ENCODE measurements at places on chromosomes 5 and 9. TPM values are rescaled to one million over a fixed set of nuclear protein-coding genes. Genes with fewer than 3 reads are reported as not detected.
A peak's percentile ranks its signal among the peaks of the same experiment; 100 is the strongest.

DNA sequence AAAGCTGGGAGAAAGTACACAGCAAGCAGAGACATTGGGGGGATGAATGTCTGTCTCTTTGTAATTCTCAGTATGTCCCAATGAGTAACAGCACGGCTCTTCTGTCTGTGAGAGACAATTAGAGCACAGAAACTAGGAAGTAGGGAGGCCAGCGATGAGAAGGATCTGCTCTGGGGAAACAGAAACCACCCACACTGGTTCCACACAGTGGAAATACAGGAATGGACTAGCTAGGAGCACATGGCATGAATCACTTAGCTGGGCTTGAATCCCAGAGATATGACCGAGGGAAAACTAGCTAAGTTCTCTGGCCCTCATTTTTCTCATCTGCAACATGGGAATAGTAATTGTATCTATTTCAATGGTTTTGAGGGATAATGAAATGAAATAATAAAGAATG, 895.9 kb downstream of the TLE4 start:
- peaks cover 2% of the 10 kb centered on the region for H3K36me3 ChIP-seq
- H3K27ac ChIP-seq: no peak overlapping the region
- H3K4me1 ChIP-seq: no peaks in the 10 kb centered on the region

DNA sequence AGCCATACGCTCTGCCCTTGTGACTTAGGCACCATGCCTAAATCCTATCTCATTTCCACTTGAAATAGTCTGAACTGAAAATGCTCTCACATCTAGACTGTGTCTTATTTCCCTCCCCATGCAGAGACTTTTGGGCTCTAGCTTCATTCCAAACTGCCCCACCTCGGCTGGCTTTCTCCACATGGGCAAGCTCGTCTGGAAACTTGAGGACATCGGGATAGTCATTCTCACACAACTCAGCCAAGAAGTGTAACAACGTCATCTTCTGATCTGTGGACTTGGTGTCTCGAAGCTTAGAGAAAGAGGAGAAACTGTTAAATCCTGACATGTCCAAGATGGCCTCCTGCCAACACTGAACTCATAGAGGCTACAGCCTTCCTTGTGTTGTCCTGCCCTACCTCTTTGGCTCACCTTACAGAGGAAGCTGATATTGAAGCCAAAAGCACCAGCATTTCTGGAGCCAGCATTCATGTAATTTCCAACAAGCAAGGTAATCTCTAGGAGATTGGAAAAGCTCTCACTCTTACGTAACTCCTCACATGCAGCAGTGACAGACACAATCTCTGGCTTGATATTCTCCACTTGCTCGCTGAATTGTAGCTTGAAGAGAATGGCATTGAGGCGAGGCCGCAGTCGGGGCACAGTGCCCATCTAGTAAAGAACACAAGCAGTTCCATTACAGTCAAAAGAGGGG, 39.6 kb downstream of the PCDHGC5 start:
- peaks cover 29% of the 10 kb centered on the region for H3K4me1 ChIP-seq
- DNase-seq: no peak
- H3K27me3 ChIP-seq: no peaks in the 10 kb centered on the region
- H3K4me3 ChIP-seq: no peak overlapping the region

DNA sequence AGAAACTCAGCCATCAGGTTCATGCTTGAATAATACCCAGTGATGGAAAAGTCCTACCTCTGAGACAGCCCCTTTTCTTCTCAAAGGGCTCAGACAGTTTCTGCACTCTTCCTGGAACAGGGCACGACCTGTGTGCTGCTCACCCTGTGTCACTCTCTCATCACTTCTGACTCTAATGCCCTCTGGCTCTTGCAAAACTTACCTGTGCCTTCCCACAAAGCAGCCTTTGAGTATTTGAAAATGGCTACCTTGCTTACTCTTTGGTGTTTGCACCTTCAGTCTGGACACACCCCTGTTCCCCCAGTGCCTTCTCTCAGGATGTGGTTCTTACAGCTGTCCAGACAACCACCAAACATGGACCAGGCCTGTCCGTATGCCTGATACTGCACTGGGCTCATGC, 171.4 kb downstream of the GRIA1 start:
- no peak for DNase-seq
- no peak overlapping the region for H3K27ac ChIP-seq
- H3K4me3 ChIP-seq: no peak overlapping the region
- H3K27me3 ChIP-seq: peaks cover 5% of the 10 kb centered on the region
- H3K4me1 ChIP-seq: peaks cover 21% of the 10 kb centered on the region
- H3K36me3 ChIP-seq: no peaks in the 10 kb centered on the region

DNA sequence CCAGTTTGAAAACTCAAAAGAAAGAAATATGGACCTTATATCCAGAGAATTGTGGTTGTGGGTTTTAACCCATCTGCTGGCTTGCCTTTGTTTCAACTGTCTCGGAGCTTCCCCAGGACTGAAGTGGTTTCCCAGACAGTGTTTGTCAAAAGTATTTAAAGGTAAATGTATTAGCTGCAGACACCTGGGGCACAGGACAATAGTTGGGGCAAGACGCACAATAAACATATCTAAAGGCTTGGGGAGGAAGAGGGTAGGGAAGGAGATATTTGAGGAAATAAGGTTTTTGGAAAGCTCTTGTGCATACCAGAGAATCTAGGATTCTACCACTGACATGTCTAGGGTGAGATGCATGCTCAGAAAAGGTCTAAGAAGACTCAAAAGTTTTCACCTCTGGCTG, 99.0 kb downstream of the ADAMTS2 start:
- H3K4me1 ChIP-seq: peaks cover 22% of the 10 kb centered on the region
- no peak overlapping the region for H3K27ac ChIP-seq
- H3K4me3 ChIP-seq: no peak overlapping the region
- peaks cover 3% of the 10 kb centered on the region for H3K36me3 ChIP-seq

DNA sequence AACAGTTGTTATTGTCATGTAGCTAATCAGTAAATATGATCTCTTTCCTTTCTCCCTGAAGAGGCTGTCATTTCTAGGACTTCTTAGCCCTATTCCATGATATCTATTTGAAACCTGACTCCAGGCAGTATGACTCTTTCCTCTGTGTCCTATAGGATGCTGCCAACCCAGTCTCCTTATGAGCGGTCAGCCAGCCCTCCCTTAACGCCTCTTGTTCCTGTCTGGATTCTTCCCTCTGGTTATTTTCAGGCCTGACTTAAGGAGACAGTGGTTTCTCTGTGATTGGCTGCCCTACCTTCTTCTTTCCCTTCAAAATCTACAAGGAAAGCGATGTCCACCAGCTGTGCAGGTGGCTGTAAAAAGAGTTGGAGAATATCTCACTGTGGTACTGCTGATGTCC, 19.4 kb upstream of the C5orf63 start:
- no peak overlapping the region for H3K27ac ChIP-seq
- H3K36me3 ChIP-seq: no peaks in the 10 kb centered on the region
- H3K4me3 ChIP-seq: no peak overlapping the region
- H3K4me1 ChIP-seq: peaks cover 43% of the 10 kb centered on the region
- DNase-seq: no peak
- H3K27me3 ChIP-seq: no peaks in the 10 kb centered on the region

DNA sequence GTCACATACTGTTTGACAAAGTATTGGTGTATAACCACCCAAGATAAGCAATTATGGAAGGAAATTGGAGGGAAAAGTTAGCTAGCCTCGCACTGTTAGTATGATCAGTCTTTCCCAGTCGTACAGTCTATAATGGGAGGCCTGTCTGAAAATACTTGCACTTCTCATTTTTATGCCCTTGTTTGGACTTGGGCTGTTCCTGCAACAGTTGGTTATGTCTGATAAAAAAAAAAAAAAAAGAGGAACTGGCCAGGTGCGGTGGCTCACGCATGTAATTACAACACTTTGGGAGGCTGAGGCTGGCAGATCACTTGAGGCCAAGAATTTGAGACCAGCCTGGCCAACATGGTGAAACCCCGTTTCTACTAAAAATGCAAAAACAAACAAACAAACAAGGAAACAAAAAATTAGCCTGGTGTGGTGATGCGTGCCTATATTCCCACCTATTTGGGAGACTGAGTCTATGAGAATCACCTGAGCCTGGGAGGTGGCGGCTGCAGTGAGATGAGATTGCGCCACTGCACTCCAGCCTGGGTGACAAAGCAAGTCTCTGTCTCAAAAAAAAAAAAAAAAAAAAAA, 58.3 kb upstream of the ANKRD33B start:
- H3K27me3 ChIP-seq: no peaks in the 10 kb centered on the region
- H3K4me1 ChIP-seq: peaks cover 21% of the 10 kb centered on the region
- no peak overlapping the region for H3K27ac ChIP-seq

GRCh38 chr9:134419684-134420076, 93.4 kb downstream of the RXRA start:
- no peak overlapping the region for H3K4me3 ChIP-seq
- no peak for DNase-seq
- no peaks in the 10 kb centered on the region for H3K36me3 ChIP-seq
- no peaks in the 10 kb centered on the region for H3K4me1 ChIP-seq
- no peaks in the 10 kb centered on the region for H3K27me3 ChIP-seq
- H3K27ac ChIP-seq: no peak overlapping the region

GRCh38 chr5:119740225-119740624, 110.9 kb downstream of the FAM170A start:
- H3K36me3 ChIP-seq: no peaks in the 10 kb centered on the region
- H3K4me1 ChIP-seq: no peaks in the 10 kb centered on the region
- H3K27me3 ChIP-seq: no peaks in the 10 kb centered on the region
- H3K27ac ChIP-seq: no peak overlapping the region

DNA sequence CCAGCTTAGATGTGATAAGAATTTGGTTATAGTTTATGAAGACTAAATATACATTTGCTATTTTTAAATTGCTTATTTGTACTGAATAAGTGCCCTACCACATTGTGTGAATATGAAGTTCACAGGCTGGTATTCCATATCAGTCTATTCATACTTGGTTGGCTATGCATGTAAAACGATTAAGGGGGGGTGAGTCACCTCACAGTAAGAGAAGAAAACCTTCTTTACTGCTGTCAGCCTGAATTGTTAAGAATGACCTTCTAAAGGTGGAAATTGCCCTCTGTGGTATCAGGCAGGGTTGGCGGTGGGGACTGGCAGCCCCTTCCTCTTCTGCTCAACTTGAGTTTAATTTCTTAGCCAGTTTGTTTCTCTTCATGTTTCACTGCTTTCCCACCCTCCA, 127.0 kb upstream of the RPS23 start:
- no peak overlapping the region for H3K4me3 ChIP-seq
- no peaks in the 10 kb centered on the region for H3K27me3 ChIP-seq
- H3K27ac ChIP-seq: no peak overlapping the region
- H3K36me3 ChIP-seq: peaks cover 5% of the 10 kb centered on the region
- DNase-seq: no peak

NFIL3 gene
- 16.8 TPM for total RNA-seq

- H3K4me1 ChIP-seq: peaks cover 18% of the 10 kb centered on the region
- no peak overlapping the region for H3K4me3 ChIP-seq
- no peaks in the 10 kb centered on the region for H3K36me3 ChIP-seq
- no peak for DNase-seq
- peaks cover 21% of the 10 kb centered on the region for H3K27me3 ChIP-seq
Measured at GRCh38 chr5:168269937-168270330, 21.5 kb upstream of the WWC1 start.

GRCh38 chr9:130660683-130661450, 3.5 kb upstream of the PRDM12 start:
- DNase-seq: peak; percentile 64
- H3K4me3 ChIP-seq: peak overlapping the region; percentile 67
- H3K36me3 ChIP-seq: peaks cover 3% of the 10 kb centered on the region
- H3K27ac ChIP-seq: no peak overlapping the region
- peaks cover 94% of the 10 kb centered on the region for H3K27me3 ChIP-seq
- H3K4me1 ChIP-seq: peaks cover 20% of the 10 kb centered on the region

DNA sequence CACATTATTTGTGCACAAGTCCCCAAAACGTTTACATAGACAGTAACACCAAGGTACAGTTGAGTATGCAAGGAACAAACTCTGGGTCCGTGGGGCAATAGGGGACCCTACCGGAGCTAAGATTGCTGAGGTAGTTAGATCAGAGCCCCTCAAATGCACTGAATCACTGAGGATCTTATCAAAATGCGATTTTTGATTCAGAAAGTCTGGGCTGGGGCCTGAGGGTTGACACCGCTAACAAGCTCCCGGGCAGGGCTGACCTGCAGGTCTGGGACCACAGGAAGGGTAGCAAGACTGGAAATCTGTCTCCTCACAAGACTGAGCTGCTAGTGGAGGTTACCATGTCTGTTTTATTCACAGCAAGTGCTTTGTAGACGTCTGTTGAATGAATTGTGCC, 1.8 kb upstream of the IL3 start:
- H3K27me3 ChIP-seq: no peaks in the 10 kb centered on the region
- no peak for DNase-seq
- H3K4me3 ChIP-seq: no peak overlapping the region
- H3K27ac ChIP-seq: no peak overlapping the region

- no peak overlapping the region for H3K4me3 ChIP-seq
- peaks cover 36% of the 10 kb centered on the region for H3K4me1 ChIP-seq
- no peak overlapping the region for H3K27ac ChIP-seq
Measured at GRCh38 chr5:92641031-92641962, 939.7 kb downstream of the NR2F1-AS1 start.

- no peak for DNase-seq
- no peak overlapping the region for H3K27ac ChIP-seq
- no peak overlapping the region for H3K4me3 ChIP-seq
- peaks cover 3% of the 10 kb centered on the region for H3K36me3 ChIP-seq
- no peaks in the 10 kb centered on the region for H3K4me1 ChIP-seq
Measured at GRCh38 chr5:3364941-3365340, 230.7 kb upstream of the IRX1 start.

DNA sequence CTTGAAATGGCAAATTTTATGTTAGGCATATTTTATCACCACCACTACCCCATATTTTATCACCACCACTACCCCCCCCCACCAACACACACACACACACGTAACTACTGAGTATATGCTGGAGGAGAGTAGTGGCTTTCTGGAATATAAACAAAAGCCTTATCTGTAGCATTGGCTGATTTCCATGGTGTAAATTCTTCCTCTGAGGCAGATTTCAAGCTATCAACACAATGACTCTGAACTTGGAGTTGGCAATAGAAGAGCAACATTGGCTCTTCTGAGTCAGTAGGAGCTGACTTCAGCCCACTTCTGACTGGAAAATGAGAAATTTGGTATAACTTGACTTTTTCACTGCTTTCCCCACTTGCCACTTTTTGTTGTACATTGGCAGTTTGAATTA, 143.0 kb downstream of the CAVIN4 start:
- no peaks in the 10 kb centered on the region for H3K27me3 ChIP-seq
- H3K36me3 ChIP-seq: no peaks in the 10 kb centered on the region
- H3K27ac ChIP-seq: no peak overlapping the region
- DNase-seq: no peak
- H3K4me1 ChIP-seq: peaks cover 23% of the 10 kb centered on the region

GRCh38 chr9:89418882-89419640, 78.9 kb downstream of the SEMA4D start:
- peaks cover 85% of the 10 kb centered on the region for H3K27me3 ChIP-seq
- no peaks in the 10 kb centered on the region for H3K4me1 ChIP-seq
- H3K27ac ChIP-seq: no peak overlapping the region
- DNase-seq: no peak
- no peaks in the 10 kb centered on the region for H3K36me3 ChIP-seq

ADRB2 gene
- 0.11 TPM for total RNA-seq

SLC6A18 gene
- not detected for total RNA-seq

DNA sequence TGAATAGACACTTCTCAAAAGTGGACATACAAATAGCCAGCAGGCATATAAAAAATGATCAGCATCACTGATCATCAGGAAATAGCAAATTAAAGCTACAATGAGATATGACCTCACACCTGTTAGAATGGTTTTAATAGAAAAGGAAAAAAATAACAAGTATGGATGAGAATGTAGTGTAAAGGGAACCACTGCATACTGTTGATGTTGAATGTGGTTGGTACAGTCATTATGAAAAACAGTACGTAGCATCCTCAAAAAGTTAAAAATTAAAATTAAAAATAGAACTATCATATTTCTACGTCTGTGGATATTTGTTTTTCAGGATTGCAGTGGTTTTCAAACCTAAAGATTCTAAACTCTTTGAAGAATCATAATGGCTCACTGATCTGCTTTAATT, 215.1 kb upstream of the NREP start:
- no peaks in the 10 kb centered on the region for H3K36me3 ChIP-seq
- H3K27ac ChIP-seq: no peak overlapping the region
- H3K4me3 ChIP-seq: no peak overlapping the region
- no peaks in the 10 kb centered on the region for H3K27me3 ChIP-seq
- no peak for DNase-seq
